ENCODE measurements at places on chromosomes 7 and 10.
A peak's percentile ranks its signal among the peaks of the same experiment; 100 is the strongest.

DNA sequence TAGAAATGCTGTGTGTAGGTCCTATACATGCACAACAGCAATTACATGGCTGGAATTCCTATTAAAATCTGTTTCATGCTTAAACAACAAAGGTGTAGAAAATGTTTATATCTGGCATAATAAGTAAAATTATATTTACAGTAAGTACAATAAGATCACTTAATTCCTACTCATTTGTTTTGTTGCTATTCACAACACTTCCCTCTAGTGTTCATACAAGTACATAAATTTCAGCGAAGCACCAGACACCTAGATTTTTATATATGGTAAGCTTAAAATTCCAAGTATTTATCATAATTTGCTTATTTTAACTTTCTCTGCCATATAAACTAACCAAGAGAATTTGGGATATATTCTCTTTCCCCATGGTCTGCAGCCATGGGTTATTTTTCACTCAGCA, 51.8 kb upstream of the ANK3 start:
- DNase-seq: peak; percentile 39

DNA sequence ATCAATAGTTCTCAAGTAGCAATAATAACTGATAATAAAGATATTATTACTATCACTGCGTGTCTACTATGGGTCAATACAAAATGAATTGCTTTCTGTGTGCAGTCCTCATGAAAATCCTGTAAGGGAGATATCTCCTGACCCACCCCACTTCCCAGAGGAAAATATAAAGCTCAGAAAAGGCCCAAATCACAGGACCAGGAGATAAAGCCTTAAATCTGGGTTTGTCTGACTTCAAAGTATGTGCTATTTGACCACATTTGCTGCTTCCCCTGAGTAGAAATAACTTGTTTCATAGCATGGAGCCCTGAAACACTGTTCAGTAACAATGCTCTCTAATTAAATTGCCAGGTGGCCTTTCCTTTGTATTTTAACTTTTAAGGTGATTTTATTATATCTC, 174.1 kb downstream of the JAZF1 start:
- DNase-seq: no peak

GRCh38 chr7:76302347-76303201, at the start of gene HSPB1:
Gene HSPB1, plus strand, starts transcription at chr7:76302673. Its CDS starts 40 bp downstream, at chr7:76302713.
- peak; percentile 89 for DNase-seq

- peak; percentile 85 for DNase-seq
These were observed 1.6 kb downstream of the FZD8 start for GRCh38 chr10:35640474-35640873.

DNA sequence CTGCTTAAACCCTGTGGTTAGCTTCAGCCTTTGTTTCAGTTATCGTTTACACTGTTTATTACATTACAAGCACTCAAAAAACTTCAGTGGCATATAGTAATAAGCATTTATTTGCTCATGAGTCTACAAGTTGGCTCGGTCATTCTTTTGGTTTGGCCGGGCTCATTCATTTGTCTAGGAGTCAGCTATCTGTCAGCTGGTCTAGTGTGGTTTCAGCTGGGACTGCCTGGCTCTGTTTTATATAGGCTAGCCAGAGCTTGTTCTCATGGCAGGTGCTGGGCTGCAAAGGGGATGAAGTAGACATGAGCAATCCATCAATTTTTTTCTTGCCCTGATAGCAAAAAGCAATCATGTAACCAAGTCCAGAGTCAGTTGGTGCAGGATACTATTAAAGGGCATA, 103.6 kb downstream of the MKLN1 start:
- no peak for DNase-seq

- DNase-seq: no peak
These were observed 72.5 kb downstream of the SYPL1 start for GRCh38 chr7:106039486-106040060.

DNA sequence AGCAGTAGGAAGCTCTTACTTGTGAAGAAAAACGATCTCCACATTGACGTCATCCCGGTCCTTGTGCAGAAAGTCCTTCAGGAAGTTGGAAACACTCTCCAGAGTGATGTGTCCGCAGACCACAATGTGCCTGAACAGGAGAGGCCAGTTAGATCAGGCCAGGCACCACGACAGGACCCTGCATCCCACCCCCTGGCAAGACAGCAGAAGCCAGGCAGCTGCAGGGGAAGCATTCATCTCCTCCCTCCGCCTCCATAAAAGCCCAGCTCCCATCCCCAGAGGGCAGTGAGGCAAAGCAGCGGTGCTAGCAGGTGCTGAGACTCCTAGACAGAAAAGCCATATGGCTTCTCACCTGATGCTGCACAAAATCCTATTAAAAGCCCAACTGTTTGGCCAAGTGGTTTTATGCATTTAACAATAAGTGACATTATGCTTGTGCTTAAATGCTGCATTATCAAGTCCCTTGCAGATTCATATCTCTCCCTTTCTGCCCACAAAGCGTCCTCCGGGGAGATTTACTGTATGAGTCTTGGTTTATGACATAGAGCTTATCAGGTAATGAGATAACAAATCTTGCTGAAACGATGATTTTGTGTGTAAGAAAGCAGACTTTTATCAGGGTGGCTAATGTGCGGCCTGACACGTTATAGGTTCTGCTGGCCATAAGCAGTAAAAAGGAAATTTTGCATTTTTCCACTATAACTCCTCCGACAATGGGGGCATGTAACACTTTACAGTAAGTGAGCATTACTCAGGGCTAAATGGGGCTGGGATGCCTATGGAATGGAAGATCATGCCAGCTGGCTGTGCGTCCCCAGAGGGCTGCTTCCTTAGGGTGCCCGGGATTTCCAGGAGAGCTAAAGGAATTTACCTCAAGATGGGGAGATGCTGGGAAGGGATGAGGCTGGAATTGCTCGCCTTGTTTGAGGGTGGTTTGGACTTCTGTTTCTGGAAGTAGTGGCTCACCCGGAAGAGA, 546.9 kb downstream of the KCNMA1 start:
- no peak for DNase-seq

DNA sequence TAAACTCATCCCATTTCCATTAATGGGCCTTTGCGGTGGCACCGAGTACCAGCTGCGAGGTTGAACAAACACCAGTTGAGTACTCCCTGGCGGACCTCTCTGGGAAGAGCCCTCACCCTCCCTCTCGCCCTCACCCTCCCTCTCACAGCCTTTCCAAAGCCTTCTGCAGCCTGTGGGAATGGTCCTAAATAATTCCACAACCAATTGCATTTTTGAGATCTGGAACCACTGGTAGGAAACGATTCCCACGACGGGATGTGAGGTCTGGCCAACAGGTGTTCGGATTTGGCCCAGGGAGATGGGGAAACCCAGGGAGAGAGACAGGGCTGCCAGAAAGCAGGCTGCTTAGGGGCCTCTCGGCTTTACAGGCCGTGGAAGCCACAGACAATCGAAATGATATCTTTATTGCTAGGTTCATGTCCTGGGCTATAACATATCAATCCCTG, 5.3 kb downstream of the PTF1A start:
- DNase-seq: no peak
